ENCODE measurements at places on chromosomes 7 and 10. TPM values are rescaled to one million over a fixed set of nuclear protein-coding genes. Genes with fewer than 3 reads are reported as not detected.

DNA sequence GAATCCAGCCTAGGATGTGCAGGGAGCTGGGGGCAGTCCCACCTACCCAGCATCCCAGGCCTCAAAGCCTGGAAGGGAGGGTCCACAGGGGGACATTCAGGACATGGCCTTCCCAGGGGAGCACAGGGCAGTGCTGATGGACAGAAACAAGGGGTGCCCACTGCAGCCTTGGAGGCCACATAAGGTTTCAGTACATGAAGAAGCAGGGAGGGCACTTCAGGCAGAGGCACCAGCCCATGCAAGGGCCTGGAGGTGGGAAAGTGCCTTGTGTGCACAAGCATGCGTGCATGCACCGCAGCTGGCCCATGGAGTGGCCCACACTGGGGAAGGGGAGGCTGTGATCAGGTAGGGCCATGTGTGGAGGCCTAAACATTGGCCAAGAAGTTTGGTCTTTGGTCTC lies 9.1 kb downstream of the C10orf105 start:
- H3K27ac ChIP-seq, result no peak overlapping the region
- H3K27me3 ChIP-seq, result no peaks in the 10 kb centered on the region
- no peak overlapping the region for H3K4me3 ChIP-seq
- DNase-seq, result no peak
- no peaks in the 10 kb centered on the region for H3K36me3 ChIP-seq

- H3K4me1 ChIP-seq, result no peaks in the 10 kb centered on the region
- no peak for DNase-seq
- no peaks in the 10 kb centered on the region for H3K27me3 ChIP-seq
Observed at GRCh38 chr10:13193637-13194036, 32.3 kb downstream of the MCM10 start.

DNA sequence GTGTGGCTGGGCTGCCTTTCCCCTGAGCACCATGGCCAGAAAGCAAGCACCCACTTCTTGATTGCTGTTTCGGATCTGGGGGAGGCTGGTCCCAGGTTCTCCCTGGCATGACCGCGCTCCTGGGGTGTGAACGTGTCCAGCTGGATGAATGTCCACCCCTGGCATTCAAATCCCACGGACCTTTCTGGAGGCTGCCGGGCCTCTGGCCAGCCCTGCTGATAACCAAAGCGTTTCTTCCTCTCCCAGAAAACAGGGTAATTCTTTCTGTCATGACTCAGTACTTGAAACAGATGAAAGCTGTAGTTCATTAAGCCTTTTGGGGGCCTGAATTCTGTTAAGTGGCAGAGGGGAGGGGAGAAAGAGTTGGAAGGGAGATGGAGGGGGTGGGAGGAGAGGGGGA lies 73.1 kb upstream of the SAMD8 start:
- no peaks in the 10 kb centered on the region for H3K27me3 ChIP-seq
- H3K4me3 ChIP-seq, result no peak overlapping the region
- H3K4me1 ChIP-seq, result peaks cover 70% of the 10 kb centered on the region

Gene MINDY4
- 1.3 TPM for total RNA-seq

- DNase-seq, result no peak
- peaks cover 10% of the 10 kb centered on the region for H3K27me3 ChIP-seq
- peaks cover 4% of the 10 kb centered on the region for H3K36me3 ChIP-seq
- H3K4me1 ChIP-seq, result no peaks in the 10 kb centered on the region
Observed at GRCh38 chr7:87027900-87028299, 31.6 kb downstream of the ELAPOR2 start.

Gene PNLIP
- not detected for total RNA-seq

DNA sequence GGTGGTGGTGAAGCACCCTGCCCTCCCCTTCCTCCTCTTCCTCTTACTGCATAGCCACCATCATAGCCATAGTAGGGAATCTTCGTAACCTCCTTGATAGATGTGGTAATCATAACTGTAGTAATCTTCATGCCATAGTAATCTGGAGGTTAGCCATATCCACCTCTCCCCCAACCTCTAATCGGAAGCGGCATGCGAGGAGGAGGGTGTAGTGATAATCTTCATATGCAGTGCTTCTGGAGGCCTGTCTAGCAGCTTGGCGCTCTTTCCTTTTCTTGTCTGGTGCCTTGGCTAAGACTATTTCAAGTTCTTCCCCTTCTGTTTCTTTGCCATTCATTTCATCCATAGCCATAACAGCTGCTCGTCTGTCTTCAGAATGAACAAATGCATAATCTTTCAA lies 90.9 kb downstream of the MLLT10 start:
- H3K4me3 ChIP-seq, result no peak overlapping the region
- H3K27ac ChIP-seq, result no peak overlapping the region
- H3K36me3 ChIP-seq, result peaks cover 36% of the 10 kb centered on the region
- DNase-seq, result no peak
- no peaks in the 10 kb centered on the region for H3K27me3 ChIP-seq

DNA sequence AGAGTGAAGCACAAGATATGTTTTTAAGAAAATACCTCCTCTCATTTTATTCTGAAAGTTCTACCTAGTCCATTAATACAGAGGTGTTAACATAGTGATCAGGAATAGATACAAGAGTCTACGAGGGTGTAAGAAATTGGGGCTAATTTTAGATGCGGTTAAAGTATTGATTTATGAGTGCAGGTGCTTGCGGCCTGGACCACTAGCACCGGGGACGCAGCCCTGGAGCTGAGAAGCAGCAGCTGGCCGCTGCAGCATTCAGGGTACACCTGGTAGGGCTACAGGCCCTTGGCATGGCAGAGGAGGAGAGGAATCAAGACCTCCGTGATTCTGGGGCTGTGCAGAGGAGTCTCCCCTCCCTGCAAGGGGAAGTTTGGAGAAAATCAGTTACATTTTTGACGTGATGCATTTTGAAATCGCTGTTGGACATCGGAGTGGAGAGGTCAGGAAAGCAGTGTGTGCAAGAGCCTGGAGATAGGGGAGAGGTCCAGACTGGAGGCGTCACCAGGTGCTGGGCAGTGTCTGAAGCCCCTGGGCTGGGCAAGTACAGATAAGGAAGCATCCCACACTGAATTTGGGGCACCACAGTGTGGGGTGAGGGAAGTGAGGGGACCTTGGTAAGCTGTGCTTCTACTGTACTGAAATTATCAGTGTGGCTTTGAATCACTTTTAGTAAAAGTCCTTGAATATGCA lies 112.3 kb downstream of the VWC2 start:
- no peak overlapping the region for H3K27ac ChIP-seq
- no peak overlapping the region for H3K4me3 ChIP-seq
- no peaks in the 10 kb centered on the region for H3K36me3 ChIP-seq
- DNase-seq, result no peak

Gene EFCAB10
- total RNA-seq, result not detected

DNA sequence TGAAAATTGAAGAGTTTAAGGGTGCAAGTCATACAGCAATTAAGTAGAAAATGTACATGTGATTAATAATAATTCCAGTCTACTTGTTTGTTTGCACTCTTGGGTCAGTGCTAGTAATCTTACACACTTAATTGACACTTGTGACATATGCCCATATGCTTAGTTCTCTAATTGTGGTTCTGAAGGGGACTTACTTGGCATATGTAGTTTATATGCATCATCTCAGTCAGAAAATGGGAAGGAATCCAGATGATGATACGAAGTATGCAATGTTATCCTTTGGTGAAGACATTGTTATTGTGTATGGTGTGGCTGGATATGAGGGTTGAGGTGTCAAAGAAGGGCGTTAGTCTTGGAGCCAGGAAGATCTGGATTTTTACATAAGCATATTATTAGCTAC lies 193.5 kb upstream of the HDAC9 start:
- H3K4me1 ChIP-seq, result no peaks in the 10 kb centered on the region
- DNase-seq, result no peak
- no peak overlapping the region for H3K4me3 ChIP-seq
- no peaks in the 10 kb centered on the region for H3K27me3 ChIP-seq
- H3K27ac ChIP-seq, result no peak overlapping the region

- H3K4me1 ChIP-seq, result peaks cover 9% of the 10 kb centered on the region
- H3K27ac ChIP-seq, result peak overlapping the region; percentile 78
- H3K4me3 ChIP-seq, result peak overlapping the region; percentile 69
- no peaks in the 10 kb centered on the region for H3K27me3 ChIP-seq
- peaks cover 2% of the 10 kb centered on the region for H3K36me3 ChIP-seq
Observed at GRCh38 chr10:26335574-26336093, 102.5 kb upstream of the APBB1IP start.

- H3K4me1 ChIP-seq, result peaks cover 28% of the 10 kb centered on the region
- H3K4me3 ChIP-seq, result no peak overlapping the region
- H3K36me3 ChIP-seq, result peaks cover 8% of the 10 kb centered on the region
- no peak for DNase-seq
Observed at GRCh38 chr7:130458257-130458656, 17.4 kb upstream of the CEP41 start.

Gene GIMAP5
- total RNA-seq, result 37.6 TPM

GRCh38 chr7:108257954-108258353 lies 127.8 kb upstream of the LAMB4 start:
- peaks cover 5% of the 10 kb centered on the region for H3K36me3 ChIP-seq
- H3K4me3 ChIP-seq, result no peak overlapping the region
- H3K27me3 ChIP-seq, result no peaks in the 10 kb centered on the region
- H3K27ac ChIP-seq, result no peak overlapping the region

DNA sequence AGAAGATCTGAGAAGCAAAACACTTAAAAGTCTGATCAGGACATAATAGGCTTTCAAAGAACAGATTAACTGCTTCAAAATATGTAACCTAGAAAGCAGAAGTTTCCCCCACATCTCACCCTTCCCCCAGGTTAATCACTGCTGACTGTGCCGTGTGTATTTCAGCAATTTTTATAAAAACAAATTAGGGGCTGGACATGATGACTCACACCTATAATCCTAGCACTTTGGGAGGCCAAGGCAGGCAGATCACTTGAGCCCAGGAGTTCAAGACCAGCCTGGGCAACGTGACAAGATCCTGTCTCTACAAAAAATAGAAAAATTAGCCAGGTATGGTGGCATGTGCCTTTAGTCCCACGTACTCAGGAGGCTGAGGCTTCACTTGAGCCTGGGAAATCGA lies 67.6 kb upstream of the GATA3 start:
- no peaks in the 10 kb centered on the region for H3K27me3 ChIP-seq
- no peak for DNase-seq
- no peak overlapping the region for H3K4me3 ChIP-seq
- no peaks in the 10 kb centered on the region for H3K4me1 ChIP-seq
- H3K36me3 ChIP-seq, result peaks cover 20% of the 10 kb centered on the region
- H3K27ac ChIP-seq, result no peak overlapping the region

GRCh38 chr7:30866939-30867338 lies 44.7 kb upstream of the AQP1 start:
- no peak overlapping the region for H3K27ac ChIP-seq
- no peak overlapping the region for H3K4me3 ChIP-seq
- H3K4me1 ChIP-seq, result no peaks in the 10 kb centered on the region
- no peaks in the 10 kb centered on the region for H3K36me3 ChIP-seq
- no peaks in the 10 kb centered on the region for H3K27me3 ChIP-seq
- no peak for DNase-seq

GRCh38 chr10:24324651-24325050 lies 115.7 kb downstream of the KIAA1217 start:
- no peaks in the 10 kb centered on the region for H3K4me1 ChIP-seq
- no peak overlapping the region for H3K27ac ChIP-seq
- no peak for DNase-seq
- H3K36me3 ChIP-seq, result no peaks in the 10 kb centered on the region
- H3K4me3 ChIP-seq, result no peak overlapping the region

- no peak overlapping the region for H3K27ac ChIP-seq
- no peak for DNase-seq
- peaks cover 6% of the 10 kb centered on the region for H3K4me1 ChIP-seq
- H3K27me3 ChIP-seq, result no peaks in the 10 kb centered on the region
- H3K4me3 ChIP-seq, result no peak overlapping the region
- H3K36me3 ChIP-seq, result no peaks in the 10 kb centered on the region
Observed at GRCh38 chr7:70439651-70440050, 692.3 kb upstream of the GALNT17 start.

Gene RELN
- total RNA-seq, result not detected

- no peaks in the 10 kb centered on the region for H3K27me3 ChIP-seq
- no peaks in the 10 kb centered on the region for H3K4me1 ChIP-seq
- no peak for DNase-seq
- no peaks in the 10 kb centered on the region for H3K36me3 ChIP-seq
- H3K4me3 ChIP-seq, result no peak overlapping the region
Observed at GRCh38 chr10:46050941-46051623, 5.0 kb upstream of the MSMB start.

GRCh38 chr10:131025333-131025732 lies 286.2 kb downstream of the TCERG1L start:
- no peak overlapping the region for H3K4me3 ChIP-seq
- no peaks in the 10 kb centered on the region for H3K36me3 ChIP-seq
- DNase-seq, result no peak

DNA sequence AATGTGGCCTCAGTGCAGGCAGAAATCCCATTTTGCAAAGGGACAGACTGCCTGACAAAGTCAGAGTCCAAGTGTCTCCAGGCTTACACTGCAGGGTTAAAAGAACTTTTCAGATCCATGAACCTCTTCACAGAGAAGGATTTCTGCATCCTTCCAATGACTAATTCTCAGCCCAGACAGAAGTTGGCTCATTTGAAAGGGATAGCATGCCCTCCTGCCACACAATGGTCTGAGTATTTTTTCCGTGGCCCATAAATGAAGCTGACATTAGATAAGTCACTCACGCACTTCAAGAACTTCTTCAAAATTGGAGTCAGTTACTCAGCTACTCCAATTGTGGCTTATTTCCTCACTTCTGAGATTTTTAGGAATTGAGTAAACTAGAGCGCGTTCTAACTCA lies 170.2 kb downstream of the PLXNA4 start:
- H3K27me3 ChIP-seq, result no peaks in the 10 kb centered on the region
- no peaks in the 10 kb centered on the region for H3K36me3 ChIP-seq
- no peak for DNase-seq

Gene HABP2
- not detected for total RNA-seq

Gene PHKG1
- 2.9 TPM for total RNA-seq

Gene DNMBP
- total RNA-seq, result 2.6 TPM

- no peak overlapping the region for H3K27ac ChIP-seq
- H3K36me3 ChIP-seq, result no peaks in the 10 kb centered on the region
- peaks cover 8% of the 10 kb centered on the region for H3K27me3 ChIP-seq
- no peaks in the 10 kb centered on the region for H3K4me1 ChIP-seq
Observed at GRCh38 chr10:51014680-51015389, 59.5 kb upstream of the PRKG1 start.

GRCh38 chr7:20404320-20404719 lies 73.6 kb downstream of the ITGB8 start:
- no peaks in the 10 kb centered on the region for H3K36me3 ChIP-seq
- H3K27me3 ChIP-seq, result no peaks in the 10 kb centered on the region
- H3K4me1 ChIP-seq, result no peaks in the 10 kb centered on the region
- DNase-seq, result no peak
- no peak overlapping the region for H3K27ac ChIP-seq

GRCh38 chr10:101675115-101675514 lies 19.9 kb downstream of the FBXW4 start:
- H3K27ac ChIP-seq, result no peak overlapping the region
- no peaks in the 10 kb centered on the region for H3K27me3 ChIP-seq
- no peak overlapping the region for H3K4me3 ChIP-seq
- DNase-seq, result no peak
- H3K4me1 ChIP-seq, result peaks cover 5% of the 10 kb centered on the region
- H3K36me3 ChIP-seq, result peaks cover 45% of the 10 kb centered on the region

Gene VWDE
- 1.7 TPM for total RNA-seq

DNA sequence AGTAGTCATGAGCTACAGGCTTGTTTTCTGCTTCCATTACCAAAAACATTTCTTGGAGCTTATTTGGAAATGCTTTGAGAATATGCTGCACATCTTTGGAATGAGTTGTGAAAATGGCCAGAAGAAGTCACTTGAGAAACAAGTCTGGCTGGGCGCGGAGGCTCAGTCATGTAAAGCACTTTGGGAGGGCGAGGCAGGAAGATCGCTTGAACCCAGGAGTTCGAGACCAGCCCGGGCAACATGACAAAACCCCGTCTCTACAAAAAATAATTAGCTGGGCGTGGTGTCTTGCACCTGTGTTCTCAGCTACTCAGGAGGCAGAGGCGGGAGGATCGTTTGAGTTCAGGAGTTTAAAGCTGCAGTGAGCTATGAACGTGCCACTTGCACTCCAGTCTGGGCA lies 882 bp upstream of the CHCHD1 start:
- H3K27me3 ChIP-seq, result no peaks in the 10 kb centered on the region
- peaks cover 37% of the 10 kb centered on the region for H3K4me1 ChIP-seq
- peak overlapping the region; percentile 85 for H3K4me3 ChIP-seq
- peaks cover 32% of the 10 kb centered on the region for H3K36me3 ChIP-seq
- peak; percentile 33 for DNase-seq

Gene NPFFR1
- total RNA-seq, result not detected

Measured in activated CD8-positive, alpha-beta T cell treated with anti-CD3 and anti-CD28 coated beads for 36 hours (primary cell).